ENCODE measurements at places on chromosomes 16 and 17.

- no peak for ATAC-seq
Observed at GRCh38 chr17:19630661-19631060, 17.9 kb upstream of the ALDH3A2 start.

GRCh38 chr16:77849646-77850258, 61.4 kb downstream of the VAT1L start:
- ATAC-seq, result no peak

GRCh38 chr17:16378636-16379282, 2.1 kb upstream of the UBB start:
- ATAC-seq, result no peak

DNA sequence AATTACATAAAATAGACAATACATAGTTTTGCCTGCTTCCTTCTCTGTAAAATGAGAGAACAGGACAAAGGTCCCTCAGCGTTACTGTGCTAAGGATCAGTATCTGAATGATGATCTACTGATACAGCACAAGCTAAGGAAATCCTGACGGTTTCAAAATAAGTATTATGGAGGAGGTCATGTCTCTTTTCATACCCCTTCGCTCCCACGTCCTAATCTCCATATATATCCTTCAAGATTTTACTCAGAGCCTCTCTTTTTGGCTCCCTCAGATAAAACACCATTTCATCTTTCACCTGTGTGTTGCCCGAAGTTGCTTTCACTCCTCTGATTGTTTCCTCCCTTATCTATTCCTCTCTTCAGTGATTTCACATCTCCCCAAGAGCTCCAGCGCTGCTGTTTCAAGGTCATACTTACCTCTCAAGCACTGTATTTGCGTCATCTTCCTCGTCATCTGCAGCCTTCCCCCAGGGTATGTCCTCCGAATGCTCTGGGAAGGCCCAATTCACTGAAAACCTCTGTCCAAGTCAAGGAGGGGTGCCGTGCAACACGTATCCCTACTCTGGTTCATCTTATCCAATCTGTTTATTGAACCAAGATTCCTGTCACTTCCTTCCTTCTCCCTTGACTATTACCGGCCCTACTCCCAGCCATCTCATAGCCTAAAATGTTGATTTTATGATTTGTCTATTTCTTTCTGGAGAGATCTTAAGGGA, 1.2 kb upstream of the BLTP2 start:
- ATAC-seq, result no peak

GRCh38 chr16:27795992-27796614, 246.2 kb downstream of the KATNIP start:
- ATAC-seq, result peak; percentile 59

DNA sequence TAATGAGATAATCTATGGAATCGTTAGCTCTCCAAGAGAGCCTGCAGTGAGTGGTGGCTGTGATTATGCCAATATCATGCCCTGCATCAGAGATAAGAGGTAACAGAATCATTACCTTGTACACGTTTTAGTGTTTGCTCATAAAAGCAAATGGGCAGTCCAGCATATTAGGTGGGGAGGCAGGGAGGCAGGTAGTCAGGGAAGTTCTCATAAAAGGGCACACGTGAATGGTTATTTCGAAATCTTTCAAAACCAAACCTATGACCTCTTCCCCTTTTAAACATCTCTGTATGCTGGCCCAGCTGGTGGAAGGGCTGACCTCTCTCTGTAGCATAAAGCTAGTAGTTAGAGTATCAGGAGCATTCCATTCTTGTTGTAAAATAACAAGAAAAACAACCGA, 51.7 kb downstream of the VAT1L start:
- no peak for ATAC-seq

- ATAC-seq, result no peak
Observed at GRCh38 chr17:65407017-65407416, 154.4 kb downstream of the AXIN2 start.

DNA sequence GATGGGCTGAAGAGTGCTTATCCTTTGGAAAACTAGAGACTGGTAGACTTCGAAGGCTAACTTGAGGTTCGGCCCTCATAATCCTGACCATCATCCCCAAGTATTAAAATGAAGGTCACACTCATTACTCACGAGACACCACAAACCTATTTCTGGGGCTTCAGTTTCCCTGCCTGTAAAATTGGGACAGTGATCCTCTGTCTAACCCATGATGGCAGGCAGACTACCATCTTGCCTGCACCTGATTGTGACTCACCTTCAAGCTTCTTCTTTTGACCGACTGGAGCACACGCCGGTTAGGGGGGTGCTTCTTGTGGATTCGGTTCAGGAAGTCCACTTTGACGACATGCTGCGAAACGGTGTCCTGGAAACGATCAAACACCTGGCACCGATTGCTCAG, 14.2 kb upstream of the DHRS13 start:
- no peak for ATAC-seq

GRCh38 chr16:19583665-19584300, 28.3 kb downstream of the VPS35L start:
- ATAC-seq, result peak; percentile 87

DNA sequence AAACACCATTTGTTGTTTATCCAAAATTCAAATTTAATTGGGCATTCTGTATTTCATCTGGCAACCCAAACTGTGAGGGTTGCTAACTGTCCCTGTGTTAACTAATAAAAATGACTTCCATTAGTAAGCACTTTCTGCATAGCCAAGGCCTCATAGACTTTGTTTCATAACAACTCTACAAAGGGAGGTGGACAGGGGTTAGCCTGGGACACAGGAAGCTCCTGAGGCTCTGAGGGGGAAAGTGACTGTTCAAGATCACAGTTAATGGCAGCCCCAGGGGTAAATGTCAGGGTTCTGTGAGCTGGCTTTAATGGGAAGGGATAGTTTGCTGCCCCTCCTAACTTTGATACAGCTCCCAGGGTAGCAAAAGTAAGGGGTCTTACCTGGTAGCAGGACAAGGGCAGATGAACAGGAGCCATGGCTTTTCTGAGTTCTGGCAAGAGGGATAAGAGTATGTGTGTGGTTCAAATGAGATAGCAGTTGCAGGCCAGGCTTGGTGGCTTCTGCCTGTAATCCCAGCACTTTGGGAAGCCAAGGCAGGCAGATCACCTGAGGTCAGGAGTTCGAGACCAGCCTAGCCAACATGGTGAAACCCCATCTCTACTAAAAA, 2.2 kb downstream of the HEATR9 start:
- ATAC-seq, result peak; percentile 60

DNA sequence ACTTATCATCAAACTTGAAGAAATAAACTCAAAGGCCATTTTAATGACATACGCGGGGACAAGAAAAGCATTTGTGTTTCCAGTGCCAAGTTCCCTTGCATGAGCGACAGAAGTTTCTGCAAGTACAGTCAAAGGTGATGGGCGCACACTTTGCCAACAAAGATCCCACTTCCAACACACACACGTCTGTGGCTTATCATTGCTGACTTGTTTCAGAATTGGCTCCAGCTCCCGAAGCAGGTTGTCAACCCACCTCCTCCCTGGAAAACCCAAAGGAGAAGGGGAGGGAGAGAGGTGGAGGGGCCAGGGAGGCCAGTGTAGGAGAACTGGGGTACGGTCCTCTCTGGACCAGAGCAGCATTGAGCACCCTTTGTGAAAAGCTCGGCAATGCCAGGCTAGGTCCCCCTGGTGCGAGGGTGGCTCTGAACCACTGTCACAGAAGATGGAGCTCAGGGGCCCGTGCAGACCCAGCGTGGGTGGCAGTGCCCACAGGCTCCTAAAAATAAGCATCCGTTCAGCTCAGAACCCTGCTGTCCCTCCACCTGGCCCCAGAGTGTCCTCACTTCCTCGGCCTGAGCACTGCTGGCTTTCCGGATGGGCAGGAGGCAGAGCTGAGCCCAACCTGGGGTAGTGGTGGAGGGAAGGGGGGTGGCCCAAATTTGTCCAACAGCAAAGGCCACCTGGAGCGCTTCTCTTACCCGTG, 33.2 kb downstream of the RBFOX3 start:
- no peak for ATAC-seq

DNA sequence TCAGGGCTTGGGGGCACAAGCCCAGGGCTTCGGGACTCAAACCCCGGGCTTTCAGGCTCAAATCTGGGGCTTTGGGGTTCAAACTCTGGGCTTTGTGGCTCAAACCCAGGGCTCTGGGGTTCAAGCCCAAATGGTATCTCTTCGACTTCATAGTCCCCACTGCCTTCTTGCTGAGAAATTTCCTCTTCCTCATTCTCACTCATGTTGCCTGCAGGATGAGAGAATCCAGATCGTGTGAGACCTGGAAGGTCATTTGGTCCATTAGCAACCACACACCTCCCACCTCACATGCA, 576 bp downstream of the ZNF768 start:
- no peak for ATAC-seq

- no peak for ATAC-seq
Observed at GRCh38 chr17:47230864-47231263, 21.7 kb downstream of the MYL4 start.

- no peak for ATAC-seq
Observed at GRCh38 chr16:66984892-66985311, 3.5 kb upstream of the CES4A start.

GRCh38 chr16:48358419-48358818, 26.8 kb downstream of the SIAH1 start:
- no peak for ATAC-seq
